ENCODE measurements at places on chromosomes 5 and 9. TPM values are rescaled to one million over a fixed set of nuclear protein-coding genes. Genes with fewer than 3 reads are reported as not detected.

The TMC1 gene
- not detected for total RNA-seq

- no peak overlapping the region for H3K4me3 ChIP-seq
- H3K27ac ChIP-seq = no peak overlapping the region
- DNase-seq = no peak
- H3K27me3 ChIP-seq = no peaks in the 10 kb centered on the region
- H3K4me1 ChIP-seq = no peaks in the 10 kb centered on the region
Observed at GRCh38 chr5:74633695-74634094, 6.8 kb downstream of the ENC1 start.

GRCh38 chr9:7452378-7452777, 347.2 kb downstream of the DMAC1 start:
- no peak for DNase-seq
- no peaks in the 10 kb centered on the region for H3K27me3 ChIP-seq
- no peaks in the 10 kb centered on the region for H3K36me3 ChIP-seq
- H3K27ac ChIP-seq = no peak overlapping the region
- no peak overlapping the region for H3K4me3 ChIP-seq

The MEF2C gene
- 32.8 TPM for total RNA-seq

The NUTM2F gene
- not detected for total RNA-seq

DNA sequence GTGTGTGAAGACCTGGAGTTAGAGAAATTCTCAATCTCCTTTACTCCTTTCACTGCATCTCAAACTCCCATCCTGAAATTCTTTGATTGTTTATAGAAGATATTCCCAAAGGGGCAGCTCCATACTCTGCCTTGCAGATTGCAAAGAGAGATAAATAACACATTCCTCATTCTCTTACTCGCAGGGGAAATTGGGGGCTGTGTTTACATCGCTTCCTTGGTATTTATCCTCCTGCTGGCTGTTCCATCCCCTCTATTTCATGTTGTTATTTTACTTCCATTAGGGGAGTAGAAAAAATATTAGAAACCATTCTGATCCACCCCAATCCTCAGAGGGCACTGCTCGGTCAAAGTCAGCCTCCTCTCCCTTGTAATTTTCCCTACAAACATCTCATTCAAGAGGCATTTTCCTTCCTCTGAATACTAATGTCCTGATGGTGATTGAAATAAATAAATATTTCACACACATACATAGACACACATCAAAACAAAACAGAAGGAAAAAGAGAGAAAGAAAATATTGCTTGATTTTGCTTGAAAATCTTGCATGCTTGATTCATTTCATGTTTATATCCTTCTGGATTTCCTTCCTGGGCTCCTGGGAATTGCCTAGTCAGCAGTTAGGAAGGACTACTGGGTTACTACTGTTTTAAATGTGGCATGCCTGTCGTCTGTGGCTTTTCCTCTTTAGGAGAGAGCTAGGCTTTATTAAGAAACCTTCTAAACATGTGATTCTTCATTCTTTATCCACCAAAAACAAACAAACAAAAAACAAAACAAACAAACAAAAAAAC, 420.1 kb upstream of the PAPPA start:
- no peak overlapping the region for H3K4me3 ChIP-seq
- no peaks in the 10 kb centered on the region for H3K27me3 ChIP-seq
- H3K27ac ChIP-seq = no peak overlapping the region
- no peaks in the 10 kb centered on the region for H3K36me3 ChIP-seq

DNA sequence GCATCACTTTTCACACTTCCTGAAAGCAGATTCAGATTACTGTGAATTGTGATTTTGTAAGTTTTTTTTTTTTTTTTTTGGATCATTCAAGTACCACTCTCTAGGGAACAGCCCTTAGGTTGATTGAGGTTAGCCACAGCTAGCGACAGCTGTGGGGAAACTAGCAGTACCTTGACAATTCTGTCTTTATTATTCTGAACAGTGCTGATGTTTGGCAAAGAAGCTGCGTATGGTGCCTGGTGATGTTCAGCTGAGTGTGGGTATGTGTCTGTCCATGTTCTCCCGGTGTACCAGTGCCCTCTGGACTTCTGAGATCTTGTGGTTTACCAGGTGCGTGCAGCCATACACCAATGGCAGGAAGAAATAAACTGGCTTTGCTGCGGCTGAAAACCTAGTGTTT, 117.3 kb upstream of the PLPPR1 start:
- H3K4me3 ChIP-seq = no peak overlapping the region
- H3K27ac ChIP-seq = no peak overlapping the region
- DNase-seq = no peak

GRCh38 chr5:143986516-143987212, 174.7 kb downstream of the HMHB1 start:
- no peaks in the 10 kb centered on the region for H3K27me3 ChIP-seq
- H3K27ac ChIP-seq = peak overlapping the region; percentile 13
- H3K4me1 ChIP-seq = no peaks in the 10 kb centered on the region
- H3K36me3 ChIP-seq = no peaks in the 10 kb centered on the region

The CATSPER3 gene
- not detected for total RNA-seq
